Lower lobe of right lung (tissue), 2 donors: ENCODE measurements at places on chromosomes 1 and 21. TPM values are rescaled to one million over a fixed set of nuclear protein-coding genes. Genes with fewer than 3 reads are reported as not detected.

DNA sequence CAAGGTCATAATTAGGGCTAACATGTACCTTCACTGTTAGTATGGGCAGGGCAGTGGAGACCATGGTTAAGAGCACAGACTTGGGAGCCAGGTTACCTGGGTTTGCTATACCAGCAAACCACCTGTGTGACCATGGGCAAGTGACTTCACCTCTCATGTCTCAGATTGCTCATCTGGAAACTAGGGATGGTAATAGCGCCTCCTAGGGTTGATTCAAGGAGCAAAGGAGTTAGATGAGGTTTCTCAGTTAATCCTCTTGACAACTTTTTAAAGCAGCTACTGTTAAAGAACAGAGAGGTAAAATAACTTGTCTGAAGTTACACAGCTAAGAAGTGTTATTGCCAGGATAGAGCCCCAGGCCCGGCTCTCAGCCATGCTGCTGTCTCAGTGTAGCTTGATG lies 790 bp upstream of the MATN1 start:
- no peak for DNase-seq

The GPX7 gene
- total RNA-seq = 4.3 TPM

The PRAMEF10 gene
- total RNA-seq = not detected

DNA sequence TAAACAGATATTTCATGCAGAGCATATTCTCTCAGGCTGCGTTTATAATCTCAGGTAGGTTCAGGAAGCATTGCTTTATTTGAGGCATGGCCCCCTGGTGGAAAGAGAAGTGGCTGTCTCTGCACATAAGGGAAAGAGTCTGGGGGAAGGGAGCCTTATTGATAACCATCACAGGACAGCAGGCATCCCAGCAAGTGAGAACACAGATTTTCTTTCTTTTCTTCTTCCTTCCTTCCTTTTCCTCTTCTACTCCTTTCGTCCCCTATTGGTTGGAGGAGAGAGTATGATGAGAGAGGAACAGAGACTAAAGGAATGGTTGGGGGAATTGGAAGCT lies 21.9 kb downstream of the TSNAX start:
- no peak for DNase-seq

DNA sequence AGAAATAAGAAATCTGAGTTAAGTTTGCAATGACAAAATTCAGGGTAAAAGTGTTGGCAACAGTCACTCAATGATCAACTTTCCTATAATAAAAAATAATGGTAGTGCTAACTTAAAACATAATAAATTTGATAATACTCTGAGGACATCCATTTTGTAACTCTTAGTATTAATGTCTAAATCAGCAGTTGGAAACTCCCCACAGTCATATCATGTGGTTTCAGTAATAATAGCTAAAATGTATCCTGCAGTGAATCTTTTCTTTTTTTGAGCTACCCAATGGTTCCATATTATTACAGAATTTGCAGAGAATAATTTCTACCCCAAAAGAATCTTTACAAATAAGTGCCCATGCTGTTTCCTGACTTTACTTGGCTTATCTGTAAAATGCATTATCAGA lies 286.7 kb downstream of the PTPRC start:
- no peak for DNase-seq

GRCh38 chr1:89643577-89643976 lies 10.7 kb downstream of the LRRC8C start:
- DNase-seq = no peak

GRCh38 chr1:86100401-86100800 lies 56.2 kb downstream of the COL24A1 start:
- DNase-seq = no peak

DNA sequence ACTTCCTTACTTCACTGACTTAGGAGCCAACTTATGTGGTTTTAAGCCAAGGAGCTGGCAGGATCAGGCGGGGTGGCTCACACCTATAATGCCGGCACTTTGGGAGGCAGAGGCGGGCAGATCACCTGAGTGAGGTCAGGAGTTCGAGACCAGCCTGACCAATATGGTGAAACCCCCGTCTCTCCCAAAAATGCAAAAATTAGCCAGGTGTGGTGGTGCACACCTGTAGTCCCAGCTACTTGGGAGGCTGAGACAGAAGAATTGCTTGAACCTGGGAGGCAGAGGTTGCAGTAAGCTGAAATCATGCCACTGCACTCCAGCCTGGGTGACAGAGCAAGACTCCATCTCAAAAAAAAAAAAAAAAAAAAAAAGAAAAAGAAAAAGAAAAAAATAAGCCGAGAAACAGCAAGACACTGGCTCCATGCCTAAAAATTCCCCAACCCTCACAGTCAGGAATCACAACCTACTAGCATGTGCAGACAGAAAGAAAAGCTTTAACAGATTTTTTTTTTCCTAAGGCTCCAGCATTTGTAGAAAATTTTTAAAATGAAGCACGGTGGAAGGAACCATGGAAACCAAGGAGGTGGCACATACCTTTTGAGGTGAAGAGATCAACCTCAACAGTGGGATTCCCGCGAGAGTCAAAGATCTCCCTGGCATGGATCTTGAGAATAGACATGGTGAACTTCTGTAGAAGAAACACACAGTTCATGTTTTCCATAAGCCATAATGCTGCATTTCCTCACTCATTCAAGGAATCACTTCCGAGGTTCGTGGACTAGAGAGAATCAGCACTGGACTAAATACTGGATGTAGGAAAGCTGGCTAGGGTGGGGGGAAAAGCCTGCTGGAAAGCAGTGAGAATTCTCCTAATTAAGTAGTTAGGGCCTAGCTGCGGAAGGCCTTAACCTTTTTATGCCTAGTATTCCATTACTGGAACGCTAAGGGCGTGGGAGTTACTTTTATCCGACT lies 4.0 kb downstream of the ENO1 start:
- DNase-seq = no peak

The DNASE2B gene
- total RNA-seq = 26.1 TPM

The PLA2G5 gene
- 7.4 TPM for total RNA-seq

The KIAA0040 gene
- 46.9 TPM for total RNA-seq

The S100A7 gene
- not detected for total RNA-seq

The ATP6V1G3 gene
- total RNA-seq = not detected

The SMIM1 gene
- 8.5 TPM for total RNA-seq

The LAX1 gene
- total RNA-seq = 3.0 TPM

DNA sequence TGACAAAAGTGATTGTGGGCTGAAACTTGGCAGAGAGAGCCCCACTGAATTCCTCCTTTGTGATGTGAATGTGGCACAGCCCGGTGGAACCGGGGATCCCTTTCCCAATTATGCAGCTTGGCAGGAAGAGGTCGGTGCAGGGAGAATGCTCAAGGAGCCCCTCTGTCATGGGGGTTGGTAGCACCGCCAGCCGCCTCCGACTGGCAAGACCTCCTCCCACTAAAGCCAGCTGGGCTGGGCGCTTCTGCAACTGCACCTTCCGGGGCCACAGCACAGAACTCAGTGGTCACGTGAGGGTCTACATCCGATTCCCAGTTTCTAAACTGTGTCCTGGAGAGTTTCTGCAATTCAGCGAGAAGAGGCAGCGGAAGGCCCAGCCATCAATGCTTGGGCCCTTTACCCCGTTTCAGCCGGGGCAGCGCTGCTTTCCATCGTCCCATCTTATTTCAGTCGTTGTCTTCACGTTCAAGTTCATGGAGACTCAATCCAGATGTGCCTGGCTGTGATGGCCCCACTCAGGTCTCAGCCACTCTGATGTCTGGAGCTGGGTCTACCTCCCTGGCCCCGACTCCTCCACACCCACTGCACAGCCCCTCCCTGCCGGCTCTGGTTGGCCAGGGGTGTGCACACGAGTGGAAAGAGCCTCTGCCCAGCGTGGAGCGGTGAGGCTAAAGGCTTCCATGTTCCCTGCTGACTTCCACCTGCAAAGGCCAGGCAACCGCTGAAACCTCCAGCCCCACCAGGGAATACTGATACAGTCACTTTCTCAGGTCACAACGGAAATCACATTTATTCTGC lies 39.8 kb upstream of the FHAD1 start:
- DNase-seq = no peak

DNA sequence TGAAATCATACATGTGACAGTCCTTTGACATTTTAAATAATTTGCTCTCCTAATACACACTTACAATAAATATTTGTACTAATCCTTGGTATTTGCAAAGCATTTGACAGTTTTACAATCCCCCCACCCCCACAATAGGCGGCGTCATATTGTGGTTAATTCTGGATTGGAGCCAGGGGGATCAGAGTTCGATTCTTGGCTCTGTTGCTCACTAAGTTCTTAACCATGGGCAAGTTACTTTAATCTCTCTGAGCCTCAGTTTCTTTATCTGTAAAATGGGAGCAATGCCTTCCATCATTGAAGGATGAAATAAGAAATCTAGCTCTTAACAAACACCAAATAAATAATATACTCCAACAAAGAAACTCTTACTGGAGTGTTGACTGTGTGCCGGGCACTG lies 23.8 kb downstream of the CACNA1S start:
- no peak for DNase-seq

The NOS1AP gene
- 3.6 TPM for total RNA-seq

DNA sequence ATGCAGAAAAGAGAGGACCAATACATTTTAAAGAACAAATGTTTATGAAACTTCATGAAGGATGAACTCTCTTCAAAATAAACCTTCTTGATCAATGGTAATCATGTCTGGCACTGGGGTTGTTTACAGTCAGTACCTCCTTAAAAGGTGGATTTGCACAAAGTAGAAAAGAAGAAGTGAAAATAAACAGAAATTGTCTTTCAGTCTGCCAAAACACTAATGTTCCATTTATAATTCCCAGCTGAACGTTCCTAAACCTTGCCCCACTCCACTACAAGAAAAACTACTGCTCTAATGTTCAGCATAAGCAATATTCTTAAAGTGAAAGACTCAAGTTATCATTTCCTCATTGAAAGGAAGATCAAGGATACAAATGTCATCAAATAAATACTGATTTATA lies 86.2 kb downstream of the EIF4G3 start:
- DNase-seq = no peak

- no peak for DNase-seq
Observed at GRCh38 chr1:210332719-210333398, 4.2 kb downstream of the HHAT start.

GRCh38 chr1:63848733-63849132 lies 74.9 kb downstream of the ROR1 start:
- no peak for DNase-seq

DNA sequence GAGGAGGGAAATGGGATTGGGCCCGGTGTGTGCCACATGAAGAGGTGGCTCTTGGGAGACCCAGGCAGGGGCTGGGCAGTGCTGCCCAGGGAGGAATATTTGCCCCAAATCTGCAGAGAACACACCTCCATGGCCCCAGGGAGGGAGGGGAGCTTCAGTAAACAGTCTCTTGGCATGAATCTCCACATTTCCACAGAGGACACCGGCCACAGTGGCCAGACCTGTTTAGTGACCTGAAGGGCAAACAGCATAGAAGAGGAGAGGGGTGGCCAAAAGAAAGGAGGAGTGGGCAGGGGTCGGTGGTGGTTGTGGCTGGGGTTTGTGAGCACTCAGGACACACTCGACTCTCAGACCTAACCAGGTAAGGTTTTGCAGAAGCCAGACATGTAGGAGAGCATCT lies 54.0 kb upstream of the IFFO2 start:
- no peak for DNase-seq

The GJA9 gene
- not detected for total RNA-seq

- peak; percentile 81 for DNase-seq
Observed at GRCh38 chr1:161440312-161440894, 64.9 kb upstream of the FCGR2A start.

DNA sequence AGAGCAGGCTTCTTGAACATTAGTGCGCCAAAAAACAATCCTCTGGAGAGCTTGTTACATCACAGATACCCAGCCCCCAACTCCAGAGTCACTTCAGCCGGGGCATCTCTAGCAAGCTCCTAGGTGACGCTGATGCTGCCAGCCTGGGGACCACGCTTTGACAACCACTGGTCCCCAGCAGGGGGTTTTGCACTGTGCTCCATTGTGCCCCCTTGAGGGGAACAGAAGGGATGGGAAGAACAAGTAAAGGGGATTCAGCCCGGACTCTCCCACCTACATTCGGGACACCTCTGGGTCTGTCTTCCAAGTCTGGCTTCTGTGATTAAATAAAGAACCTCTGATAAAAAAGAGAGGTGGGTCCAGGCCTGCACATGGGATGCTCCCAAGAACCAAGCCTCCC lies 60.4 kb downstream of the ATP5PO start:
- no peak for DNase-seq

DNA sequence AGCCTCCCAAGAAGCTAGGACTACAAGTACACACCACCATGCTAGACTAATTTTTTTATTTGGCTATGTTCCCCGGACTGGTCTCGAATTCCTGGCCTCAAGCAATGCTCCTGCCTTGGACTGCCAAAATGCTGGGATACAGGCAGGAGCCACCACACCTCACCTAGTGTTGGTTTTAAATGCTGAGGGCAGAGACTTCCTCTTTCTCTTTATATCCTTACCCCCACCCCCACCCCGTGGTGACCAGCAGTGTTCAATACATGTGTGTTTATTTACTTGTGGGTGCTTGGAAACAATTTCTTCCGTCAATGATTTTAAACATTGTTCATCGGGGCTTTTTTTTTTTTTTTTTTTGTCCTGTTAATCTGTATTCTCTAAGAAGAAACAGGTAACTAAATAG lies 158.9 kb downstream of the ZBTB18 start:
- DNase-seq = no peak

The SYNJ1 gene
- total RNA-seq = 23.1 TPM

The GPR37L1 gene
- 0.06 TPM for total RNA-seq

The RGS18 gene
- total RNA-seq = 13.0 TPM

DNA sequence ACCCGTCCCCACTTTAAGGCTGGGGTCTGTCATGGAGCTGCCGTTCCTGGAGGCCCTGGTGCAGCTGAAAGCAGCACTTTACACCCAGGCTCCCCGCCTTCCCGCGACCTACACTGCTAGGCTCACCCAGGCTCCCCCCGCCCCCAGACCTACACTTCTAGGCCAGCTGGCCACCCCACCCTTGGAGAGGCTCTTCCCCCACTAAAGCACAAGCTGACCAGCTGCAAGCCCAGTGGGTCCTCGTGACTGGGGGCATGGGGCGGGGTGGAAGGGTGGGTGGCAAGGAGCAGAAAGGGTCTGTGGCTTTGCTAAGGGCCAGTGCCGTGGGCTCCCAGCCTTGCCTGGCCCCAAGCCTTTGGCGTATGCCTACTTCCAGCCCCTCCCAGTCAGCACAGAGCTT lies 9.7 kb upstream of the ARHGEF16 start:
- DNase-seq = no peak

The PARP1 gene
- total RNA-seq = 59.2 TPM

- no peak for DNase-seq
Observed at GRCh38 chr1:74464037-74464436, 48.4 kb downstream of the LRRC53 start.

The ABCG1 gene
- total RNA-seq = 74.9 TPM

DNA sequence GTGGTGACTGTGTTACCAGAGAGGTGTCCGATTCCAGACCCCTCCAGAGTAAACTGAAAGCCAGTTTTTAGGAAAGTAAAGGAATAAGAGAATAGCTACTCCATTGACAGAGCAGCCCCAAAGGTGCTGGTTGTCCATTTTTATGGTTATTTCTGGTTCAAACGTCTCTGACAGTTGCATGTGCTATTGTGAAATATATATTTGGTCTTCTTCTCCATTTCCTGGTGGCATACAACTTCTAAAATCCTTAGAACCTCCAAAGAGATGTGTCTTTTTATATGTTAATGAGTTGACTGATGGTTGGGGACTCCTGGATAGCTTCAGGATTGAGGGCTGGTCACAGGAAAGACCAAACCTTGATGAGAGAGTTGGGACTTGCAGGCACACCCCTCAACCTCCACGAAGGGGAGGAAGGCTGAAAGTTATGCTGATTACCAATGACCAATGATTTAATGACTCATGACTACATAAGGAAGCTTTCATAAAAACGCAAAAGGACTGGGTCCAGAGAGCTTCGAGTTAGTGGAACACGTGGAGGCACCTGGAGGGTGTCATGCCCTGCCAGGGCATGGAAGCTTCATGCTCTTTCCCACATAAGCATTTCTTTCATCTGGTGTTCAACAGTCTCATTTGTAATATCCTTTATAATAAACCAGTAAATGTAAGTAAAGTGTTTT lies 100.7 kb downstream of the SLC16A1 start:
- DNase-seq = no peak
